ENCODE measurements at places on chromosomes 6 and 20. TPM values are rescaled to one million over a fixed set of nuclear protein-coding genes. Genes with fewer than 3 reads are reported as not detected.

DNA sequence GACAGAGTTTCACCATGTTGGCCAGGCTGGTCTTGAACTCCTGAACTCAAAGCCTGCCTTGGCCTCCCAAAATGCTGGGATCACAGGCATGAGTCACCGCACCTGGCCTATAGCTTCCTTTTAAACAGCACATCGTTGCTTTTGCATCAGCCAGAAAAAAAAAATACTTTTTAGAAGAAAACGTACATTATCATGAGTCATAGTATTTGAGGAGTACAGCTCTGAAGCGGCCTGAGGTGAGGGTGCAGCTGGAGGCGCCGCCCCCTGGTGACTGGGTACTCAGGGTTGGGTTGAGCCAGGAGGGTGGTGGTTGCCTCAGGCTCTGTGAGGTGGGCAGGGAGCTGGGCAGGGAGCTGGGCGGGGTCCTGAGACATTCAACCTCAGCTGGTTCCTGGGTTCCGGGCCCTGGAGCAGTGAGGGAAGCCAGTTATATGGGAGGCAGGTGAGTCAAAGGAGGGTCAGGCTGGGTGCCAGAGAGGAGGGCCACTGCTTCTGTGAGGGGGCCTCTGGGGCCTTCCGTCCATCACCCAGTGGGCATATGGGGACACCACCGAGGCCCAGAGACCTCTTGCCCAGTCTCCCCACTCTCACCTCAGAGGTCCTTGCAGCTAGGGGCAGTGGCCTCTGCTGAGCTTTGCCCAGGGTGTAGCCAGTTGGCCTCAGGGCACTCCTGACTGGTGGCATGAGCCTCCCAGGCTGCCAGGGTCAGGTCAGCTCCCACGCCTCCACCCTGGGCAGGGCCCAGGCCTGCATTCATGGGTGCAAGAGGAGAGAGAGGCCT, 11.7 kb upstream of the ID1 start:
- peak; percentile 59 for DNase-seq

DNA sequence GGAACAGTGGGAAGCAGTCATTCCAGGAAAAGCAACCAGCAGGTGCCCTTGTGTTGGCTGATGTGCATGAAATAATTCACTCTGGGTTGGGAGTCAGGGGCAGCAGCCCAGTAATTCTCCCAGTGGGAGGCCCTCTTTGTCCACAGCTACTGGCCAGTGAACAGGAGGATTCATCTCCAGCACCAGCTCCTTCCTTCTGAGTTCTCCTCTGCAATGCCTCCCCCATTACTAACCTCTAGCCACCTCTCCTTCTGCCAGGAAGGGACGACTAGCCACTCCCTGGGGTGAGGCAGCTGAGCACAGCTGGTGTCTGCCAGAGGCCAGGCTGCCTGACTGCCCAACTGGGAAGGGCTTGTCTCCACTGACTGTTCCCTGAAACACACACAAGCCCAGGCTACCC, 12.5 kb upstream of the R3HDML start:
- DNase-seq = no peak

DNA sequence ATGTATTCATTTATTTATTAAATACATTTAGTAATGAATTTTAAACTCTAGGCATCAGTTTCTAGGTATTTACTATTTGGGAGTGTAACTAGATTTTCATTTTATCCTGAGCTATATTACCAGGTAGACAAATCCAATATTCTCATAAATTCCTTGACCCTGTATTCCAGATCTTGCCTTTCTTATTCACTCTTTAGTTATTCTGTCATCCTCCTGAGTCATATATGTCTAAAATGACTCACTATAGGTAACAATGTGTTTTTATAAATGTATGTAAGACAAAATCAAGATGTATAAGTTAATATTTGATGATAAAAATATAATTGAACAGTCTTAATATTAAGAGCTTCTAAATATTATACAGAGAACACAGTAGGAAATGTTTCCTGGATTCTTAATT, 642.1 kb upstream of the NRSN1 start:
- DNase-seq = no peak

DNA sequence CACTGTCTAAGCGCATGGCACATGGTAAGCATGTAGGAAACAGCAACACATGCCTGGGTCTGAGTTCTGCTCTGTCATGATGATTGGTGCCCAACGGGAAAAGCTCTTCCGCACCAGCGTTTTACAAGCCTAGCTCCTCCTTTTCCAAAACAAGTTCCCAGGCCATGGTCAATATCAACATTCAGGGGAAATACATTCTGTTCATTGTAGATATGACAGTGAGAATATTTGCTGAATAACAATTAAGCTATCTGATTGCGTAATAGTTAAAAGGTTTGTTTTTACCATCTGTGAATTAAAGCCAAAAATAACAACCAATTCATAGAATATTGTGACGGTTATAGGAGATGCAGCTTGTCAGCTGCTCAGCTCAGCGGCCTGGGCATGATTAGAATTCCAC, 404.3 kb upstream of the SLC35B3 start:
- DNase-seq = no peak

DNA sequence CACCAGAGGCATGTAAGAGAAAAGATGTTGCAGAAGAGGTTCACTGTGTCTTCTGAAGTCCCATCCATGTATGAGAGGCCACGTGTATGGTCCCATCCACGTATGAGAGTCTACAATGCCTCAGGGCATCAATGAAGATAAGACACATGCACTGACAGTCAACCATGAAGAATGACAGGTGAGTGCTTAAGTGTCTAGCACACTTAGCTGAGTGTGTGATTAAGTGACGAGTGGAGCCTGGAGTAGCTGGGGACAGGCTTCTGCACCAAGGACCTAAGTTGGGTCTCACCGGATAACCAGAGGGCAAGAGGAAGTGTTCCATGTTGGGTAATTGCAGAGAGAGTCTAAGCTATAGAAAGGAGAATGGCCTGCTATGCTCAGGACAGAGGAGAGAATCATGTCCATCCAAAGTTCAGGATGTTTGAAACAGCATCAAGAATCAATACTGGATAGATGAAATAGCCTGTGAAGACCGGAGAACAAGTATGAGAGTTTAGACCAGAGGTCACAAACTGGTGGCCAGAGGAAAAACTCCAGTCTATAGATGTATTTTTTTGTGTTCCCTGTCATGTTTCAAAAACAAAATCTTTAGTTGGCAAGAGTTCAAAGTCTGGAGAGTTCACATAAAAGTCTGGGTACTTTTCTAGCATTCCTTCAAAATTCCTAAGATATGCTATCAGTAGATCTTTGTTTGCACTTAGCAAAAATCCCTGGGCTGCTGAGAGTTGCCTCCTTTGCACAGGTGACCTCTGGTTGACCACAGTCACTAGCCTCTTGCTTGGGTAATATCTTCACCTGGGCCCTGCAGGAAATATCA, 165.8 kb downstream of the KIF16B start:
- no peak for DNase-seq

DNA sequence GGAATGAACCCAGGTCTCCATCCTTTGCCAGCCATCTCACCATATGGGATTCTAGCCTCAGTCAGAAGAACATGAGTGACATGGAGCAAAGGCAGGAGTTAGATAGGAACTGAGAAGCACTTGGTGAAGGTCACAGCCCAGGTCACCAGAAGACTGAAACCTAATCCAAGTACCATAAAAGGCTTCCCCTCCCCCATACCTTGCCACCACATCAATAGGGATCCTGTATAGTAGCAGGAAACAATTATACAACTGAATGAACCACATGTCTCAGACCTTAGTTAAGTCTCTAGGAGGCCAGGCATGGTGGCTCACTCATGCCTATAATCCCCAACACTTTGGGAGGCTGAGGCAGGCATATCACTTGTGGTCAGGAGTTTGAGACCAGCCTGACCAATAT, 49.6 kb downstream of the KIZ start:
- no peak for DNase-seq

Gene OR2H1
- total RNA-seq = not detected

DNA sequence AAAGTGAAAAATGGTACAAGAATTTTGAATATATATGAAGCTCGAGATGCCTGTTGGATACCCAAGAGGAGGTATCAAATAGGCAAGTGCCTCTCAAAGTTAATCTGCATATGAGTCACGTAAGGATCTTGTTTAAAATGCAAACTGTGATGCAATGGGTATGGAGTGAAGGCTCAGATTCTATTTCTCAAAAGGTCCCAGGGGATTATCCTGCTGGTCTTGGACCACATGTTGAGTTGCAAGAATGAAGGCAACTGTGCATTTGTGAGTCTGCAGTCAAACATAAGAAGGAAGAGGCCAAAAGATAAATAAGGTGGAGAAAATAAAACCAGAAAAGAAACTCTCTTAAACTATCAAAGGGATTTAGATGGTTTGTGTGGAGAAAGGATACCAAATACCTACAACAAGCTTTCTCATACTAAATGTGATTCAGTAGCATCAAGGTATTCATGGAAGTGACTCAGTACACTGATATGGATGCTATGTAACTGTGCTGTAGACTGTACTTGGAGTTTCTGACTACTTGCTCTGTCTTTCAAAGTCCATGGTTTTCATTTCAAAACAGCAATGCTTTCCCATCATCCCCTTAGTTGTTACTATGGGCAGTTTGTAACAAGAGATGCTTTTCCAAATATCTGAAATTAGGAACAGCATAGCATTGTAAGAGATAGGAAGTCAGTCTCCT, 106.3 kb downstream of the GFRAL start:
- no peak for DNase-seq

- DNase-seq = no peak
Measured at GRCh38 chr6:125688138-125688537, 61.3 kb upstream of the HEY2 start.

Gene LY6G6C
- not detected for total RNA-seq

Gene ECT2L
- total RNA-seq = 2.8 TPM

Gene ZSCAN23
- total RNA-seq = 1.2 TPM

GRCh38 chr6:82182756-82183155, 64.8 kb downstream of the IBTK start:
- no peak for DNase-seq

Gene ADGB
- not detected for total RNA-seq

DNA sequence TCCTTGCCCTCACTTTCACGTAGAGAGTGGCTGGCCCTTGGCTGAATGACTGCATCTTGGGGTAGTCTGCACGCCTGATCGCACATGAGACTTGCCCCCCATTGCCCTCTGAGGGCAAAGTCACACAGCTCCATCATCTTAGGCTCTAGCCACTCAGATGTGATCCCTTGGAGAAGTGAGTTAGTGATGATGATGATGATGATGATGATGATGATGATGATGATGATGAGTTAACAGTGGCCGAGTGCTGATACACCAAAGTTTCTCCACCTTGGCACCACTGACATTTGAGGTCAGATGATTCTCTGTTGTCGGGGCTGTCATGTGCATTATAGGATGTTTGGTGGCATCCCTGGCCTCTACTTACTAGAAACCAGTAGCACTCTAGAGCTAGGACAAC, 84.0 kb downstream of the PREX1 start:
- DNase-seq = no peak

Gene EIF6
- total RNA-seq = 59.7 TPM

Gene RAET1L
- not detected for total RNA-seq

All from left cardiac atrium (tissue), 4 donors.